ENCODE measurements at places on chromosomes 3 and 15.

GRCh38 chr3:24937228-24937627 is 442.6 kb upstream of the THRB start:
- DNase-seq: no peak

- DNase-seq: peak; percentile 73
These were observed 52.1 kb downstream of the TGFBR2 start for GRCh38 chr3:30658328-30659052.

DNA sequence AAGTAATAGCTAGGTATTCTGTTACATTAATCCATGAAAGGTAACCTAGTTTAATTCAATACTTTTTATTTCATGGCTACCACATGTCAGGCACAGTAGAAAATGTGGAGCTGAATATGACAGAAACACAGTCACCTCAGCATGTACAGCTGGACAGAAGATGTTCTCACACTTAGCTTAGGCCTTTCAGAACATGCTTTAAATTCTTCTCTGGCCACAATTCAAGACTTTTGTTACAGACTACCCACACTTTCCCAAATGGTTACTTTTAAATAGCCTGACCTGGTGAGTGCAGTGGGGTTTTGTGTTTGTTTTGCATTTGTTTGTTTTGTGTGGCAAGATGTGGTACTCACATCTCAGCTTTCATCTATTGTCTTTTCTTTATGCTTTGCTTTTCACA is 1079.5 kb downstream of the IGSF11 start:
- no peak for DNase-seq

DNA sequence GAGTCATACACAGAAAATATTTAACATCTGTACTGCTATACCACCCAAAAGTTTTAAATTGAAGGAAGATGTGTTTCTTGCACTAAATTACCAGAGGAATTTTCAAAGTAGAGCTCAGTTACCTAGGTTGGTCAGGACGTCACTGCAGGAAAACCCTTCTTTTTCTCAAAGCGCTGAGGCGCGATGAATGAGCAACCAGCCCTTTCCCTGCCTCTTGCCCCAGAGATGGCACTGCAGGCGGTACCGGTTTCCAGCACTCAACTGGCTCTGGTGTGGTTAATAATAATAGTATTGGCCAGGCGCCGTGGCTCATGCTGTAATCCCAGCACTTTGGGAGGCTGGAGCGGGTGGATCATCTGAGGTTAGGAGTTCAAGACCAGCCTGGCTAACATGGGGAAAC is 49.3 kb downstream of the HES1 start:
- DNase-seq: no peak

DNA sequence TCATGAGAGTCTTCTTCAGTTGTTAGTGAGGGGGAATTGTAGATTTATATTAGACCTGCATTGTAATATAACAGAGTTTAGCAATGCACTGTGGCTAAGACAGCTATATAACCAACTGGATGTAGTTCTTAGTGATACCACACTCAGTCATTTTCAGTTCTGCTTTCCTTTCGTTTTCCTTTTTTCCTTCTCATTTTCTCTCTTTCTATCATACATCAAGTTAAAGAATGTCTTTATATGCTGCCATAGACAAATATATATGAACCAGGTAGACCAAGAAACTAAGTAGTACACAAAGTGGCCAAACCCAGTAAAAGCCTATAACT is 43.7 kb upstream of the CD47 start:
- DNase-seq: no peak

Data from fibroblast of pulmonary artery (primary cell).